ENCODE measurements at places on chromosomes 3 and 15.

DNA sequence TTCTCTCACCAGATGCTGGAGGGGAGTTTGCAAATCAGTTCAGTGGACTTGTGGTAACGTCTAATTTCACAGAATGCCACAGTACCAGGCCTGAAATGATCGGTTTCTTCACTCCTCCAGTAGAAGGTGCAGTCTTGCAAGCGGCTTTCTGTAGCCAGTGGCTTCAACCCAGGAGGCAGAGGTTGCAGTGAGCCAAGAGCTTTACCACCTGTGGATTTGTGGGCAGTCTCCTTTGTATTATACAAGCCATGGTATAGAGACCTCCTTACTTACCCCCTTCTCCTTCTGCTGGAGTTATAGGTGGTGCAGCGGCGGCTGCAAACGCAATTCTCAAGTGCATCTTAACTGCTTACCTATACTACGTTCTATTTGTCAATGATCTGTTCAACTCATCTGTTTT, 17.6 kb downstream of the EIF2AK4 start:
- no peak for DNase-seq

- no peak for DNase-seq
Measured at GRCh38 chr3:174776123-174776522, 83.0 kb upstream of the NAALADL2 start.

DNA sequence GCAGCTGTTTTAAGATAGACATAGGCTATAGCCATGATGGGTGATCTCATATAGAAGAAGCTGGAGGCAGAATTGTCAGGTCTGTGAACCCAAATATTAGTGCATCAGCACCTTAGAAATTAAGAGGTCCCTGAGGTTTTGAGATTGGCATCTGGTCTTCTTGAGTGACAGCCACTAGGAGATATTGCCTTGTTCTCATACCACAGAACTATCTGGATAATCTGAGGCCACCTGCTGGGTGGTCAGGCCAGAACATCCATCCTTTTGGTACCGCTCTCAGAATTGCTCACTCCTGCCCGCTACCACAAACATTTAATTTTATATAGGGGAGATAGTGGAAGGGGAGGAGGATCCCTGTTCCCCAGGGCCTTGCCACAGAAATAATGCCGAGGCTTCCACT, 210.6 kb upstream of the ZPLD1 start:
- no peak for DNase-seq

GRCh38 chr3:144128108-144128892, 156.7 kb downstream of the DIPK2A start:
- no peak for DNase-seq

GRCh38 chr3:47265008-47265407, 17.6 kb downstream of the KIF9 start:
- DNase-seq: no peak

DNA sequence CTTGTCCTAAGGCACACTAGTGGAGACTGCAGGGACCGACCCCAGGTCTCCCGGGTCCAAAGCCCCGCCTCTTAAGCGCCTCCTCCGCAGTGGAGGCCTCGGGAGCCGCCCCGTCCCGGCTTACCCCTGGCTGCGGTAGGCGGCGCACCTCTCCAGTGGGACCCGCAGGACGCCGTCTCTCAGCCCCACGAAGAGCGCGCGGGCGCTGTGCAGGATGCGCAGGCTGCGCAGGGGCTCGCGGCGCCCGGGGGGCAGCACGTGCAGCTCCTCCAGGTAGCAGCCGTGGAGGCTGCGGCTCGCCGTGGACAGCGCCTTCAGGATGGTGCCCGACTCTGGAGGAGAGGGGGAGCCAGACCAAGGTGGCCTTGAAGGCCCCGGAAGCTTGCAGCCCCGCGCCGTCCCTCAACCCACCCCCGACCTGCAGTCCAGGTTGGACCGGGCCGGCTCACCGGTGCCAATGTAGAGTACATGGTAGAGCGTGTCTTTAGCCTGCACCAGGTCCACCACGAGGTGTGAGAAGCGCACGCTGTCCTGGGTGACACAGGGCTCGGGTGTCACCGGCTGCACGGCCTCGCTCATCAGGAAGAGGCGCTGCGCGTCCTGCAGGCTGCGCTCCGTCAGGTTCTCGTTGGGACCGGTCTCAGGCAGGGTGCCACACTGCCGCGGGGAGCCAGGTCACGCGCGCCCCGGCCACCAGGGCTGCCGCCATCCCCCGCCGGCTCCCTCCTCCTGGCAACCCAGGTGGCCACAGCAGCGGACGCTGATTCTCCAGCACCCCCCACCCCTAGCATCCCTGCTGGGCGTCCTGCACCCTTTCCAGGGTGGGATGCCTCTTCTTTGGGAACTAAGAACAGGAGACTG, 105.5 kb downstream of the SEMA5B start:
- no peak for DNase-seq

DNA sequence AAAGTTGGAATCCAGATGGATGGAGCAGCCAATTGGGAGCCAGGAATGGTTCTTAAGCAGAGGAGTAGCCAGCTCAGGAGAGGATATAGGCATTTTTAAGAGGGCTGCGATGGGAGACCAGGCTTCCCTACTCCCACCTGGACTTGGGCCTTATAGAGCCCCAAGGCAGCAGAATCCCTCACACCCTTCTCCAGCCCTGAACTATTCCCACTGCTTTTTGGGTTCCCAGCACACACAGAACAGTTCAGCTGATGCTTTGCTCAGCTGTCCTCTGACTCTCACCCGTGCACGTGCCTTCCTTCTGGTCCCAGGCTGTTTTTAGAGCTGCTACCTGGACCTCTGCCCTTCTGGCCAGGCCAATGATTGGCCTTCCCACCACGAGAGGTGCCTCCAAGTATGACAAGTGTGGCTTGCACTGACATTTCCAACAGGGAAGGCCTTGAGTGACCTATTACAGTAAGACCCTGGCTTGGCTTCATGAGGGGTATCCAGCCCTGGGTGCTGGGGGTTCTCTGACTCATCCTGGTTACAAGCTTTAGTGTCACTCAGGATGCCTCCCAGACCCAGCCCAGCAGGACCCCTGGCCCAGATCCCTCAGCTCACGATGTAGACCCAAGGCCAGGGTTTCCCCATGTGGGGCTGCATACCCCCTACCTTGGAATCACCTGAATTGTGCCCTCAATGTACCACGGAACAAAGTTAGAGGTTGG, 25.2 kb downstream of the NOX5 start:
- no peak for DNase-seq

GRCh38 chr3:101964861-101965260, 115.5 kb downstream of the NFKBIZ start:
- DNase-seq: no peak

- no peak for DNase-seq
Measured at GRCh38 chr3:107222907-107223306, 154.3 kb upstream of the CCDC54 start.

DNA sequence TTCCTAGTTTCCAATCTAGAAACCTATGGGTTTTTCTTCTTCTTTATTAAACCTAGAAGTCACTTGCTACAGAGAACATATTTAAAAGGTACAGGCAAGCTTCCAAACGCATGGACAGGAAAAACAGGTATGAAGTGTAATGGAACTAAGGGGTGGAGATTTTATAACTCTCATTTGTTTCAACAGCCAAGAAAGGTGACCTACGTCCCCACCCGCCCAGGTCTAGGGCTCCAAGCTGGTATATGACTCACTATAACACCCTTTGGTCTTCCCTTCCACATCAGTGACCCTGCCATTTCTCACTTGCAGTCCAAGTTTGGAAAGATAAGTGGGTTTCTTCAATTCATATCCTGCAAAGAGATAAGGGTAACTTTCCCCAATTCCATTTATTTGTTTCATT, 6.0 kb upstream of the LIPH start:
- no peak for DNase-seq

- no peak for DNase-seq
Measured at GRCh38 chr3:45309876-45310275, 78.5 kb upstream of the LARS2 start.

DNA sequence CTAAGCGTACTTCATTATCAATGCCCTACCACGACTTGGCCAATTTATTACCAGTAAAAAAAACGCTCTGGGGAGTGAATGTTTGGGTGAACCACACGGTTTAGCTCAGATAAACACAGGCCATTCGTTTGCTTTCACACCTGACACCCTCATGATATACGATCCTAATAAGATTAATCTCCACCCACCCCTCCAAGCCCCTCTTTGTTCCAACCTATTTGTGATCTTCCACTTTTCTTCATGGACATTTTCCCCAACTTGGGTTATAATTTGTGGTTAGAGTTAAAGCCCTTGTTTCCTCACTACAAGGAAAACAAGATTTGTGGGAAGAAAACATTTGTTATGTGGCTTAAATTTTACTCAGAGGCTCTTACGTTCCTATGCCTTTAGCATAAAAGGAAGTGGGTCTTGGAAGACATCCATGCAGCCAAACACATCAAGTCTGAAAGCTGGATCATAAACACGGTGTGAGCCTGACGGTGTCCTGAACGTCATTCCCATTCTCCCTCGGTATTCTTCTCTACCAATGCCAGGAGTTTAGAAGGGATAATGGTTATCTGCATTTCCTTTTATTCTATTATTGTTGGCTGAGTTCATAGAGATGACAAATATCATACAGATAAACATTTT, 518.9 kb downstream of the NR2F2 start:
- DNase-seq: no peak

DNA sequence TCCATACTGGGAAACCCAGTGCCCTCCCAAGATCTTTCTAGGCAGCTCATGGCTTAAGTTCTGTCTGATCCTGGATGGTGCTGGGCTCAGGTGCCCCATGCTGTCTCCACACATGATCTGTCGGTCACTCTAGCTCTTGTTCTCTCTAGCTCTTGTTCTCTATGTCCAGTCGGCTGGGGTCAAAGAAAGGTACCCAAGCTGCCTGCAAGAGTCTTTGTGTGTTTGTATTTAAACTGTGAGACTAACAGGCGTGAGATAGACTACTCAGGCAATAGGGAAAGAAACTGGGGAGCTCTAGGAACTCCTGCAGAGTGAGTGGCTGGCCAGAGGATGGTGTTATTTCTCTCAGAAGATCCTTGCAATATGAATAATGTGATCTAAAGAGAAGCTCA, 40.2 kb downstream of the GPR156 start:
- DNase-seq: no peak

DNA sequence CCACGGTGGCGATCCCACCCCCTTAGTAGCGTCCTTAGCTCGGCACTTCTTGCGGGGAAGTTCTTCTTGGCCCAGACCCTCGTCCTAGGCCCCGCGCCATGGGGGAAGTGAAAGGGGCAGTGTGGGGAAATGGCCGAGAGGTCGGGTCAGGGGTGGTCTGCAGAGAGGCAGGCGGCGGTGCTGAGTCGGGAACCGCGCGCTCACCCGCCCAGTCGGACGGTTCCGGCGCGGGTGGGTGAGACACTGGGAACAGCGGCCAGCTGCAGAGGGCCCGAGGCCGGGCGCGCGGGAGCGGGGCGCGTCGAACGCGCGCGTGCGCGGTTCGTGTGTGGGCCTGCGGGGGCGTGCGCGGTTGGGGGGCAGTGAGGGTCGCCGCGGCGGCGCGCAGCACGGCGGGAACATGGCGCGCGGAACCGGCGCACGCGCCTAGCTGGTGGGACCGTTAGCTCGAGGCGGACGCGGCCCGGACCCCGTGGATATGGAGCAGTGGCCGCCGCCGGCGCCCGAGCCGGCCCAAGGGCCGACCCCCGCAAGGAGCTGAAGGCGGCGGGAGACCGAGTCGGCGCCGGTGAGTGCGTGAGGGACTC, 246.9 kb downstream of the GOLGA6L6 start:
- no peak for DNase-seq

Measured in inflammatory macrophage treated with lipopolysaccharide for 1 hour (primary cell).